ENCODE measurements at places on chromosomes 5 and 9. TPM values are rescaled to one million over a fixed set of nuclear protein-coding genes. Genes with fewer than 3 reads are reported as not detected.

Gene TNFSF15
- 0.06 TPM for total RNA-seq

Gene HSDL2
- 24.0 TPM for total RNA-seq

Gene GRIN1
- total RNA-seq: 1.5 TPM

Gene GADD45G
- 66.1 TPM for total RNA-seq

Gene LIFR
- total RNA-seq: 49.9 TPM

Gene CDH6
- 0.87 TPM for total RNA-seq

Gene IFNB1
- not detected for total RNA-seq

Gene OR13C5
- total RNA-seq: not detected

Gene RNF145
- 40.4 TPM for total RNA-seq

Gene NEK6
- total RNA-seq: 11.5 TPM

Gene TMEFF1
- total RNA-seq: 5.9 TPM

Gene IL9
- not detected for total RNA-seq

DNA sequence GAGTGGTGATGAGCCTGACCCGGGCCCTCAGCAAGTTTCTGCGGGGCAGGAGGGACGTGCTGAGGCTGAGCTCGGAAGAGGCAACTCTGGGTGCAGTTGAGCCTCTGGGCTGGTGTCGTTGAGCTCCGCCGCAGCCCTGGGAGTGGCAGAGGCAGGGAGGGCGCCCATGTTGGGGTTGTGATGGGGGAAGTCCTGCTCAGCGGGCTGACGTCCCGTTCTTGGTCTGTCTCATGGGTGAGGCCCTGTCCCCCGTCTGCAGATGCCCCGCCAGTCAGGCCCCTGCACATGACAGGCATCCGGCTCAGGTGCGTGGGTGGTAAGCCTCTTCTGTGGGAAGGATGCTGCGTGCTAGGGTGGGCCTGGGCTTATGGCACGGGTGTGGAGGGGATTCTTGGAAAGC, 64.3 kb downstream of the RXRA start:
- no peak for DNase-seq
- H3K36me3 ChIP-seq: no peaks in the 10 kb centered on the region
- H3K27ac ChIP-seq: no peak overlapping the region
- H3K4me3 ChIP-seq: no peak overlapping the region
- no peaks in the 10 kb centered on the region for H3K27me3 ChIP-seq

GRCh38 chr5:143499480-143500114, 96.1 kb upstream of the NR3C1 start:
- H3K4me1 ChIP-seq: peaks cover 5% of the 10 kb centered on the region
- no peak overlapping the region for H3K27ac ChIP-seq
- no peaks in the 10 kb centered on the region for H3K36me3 ChIP-seq
- no peak for DNase-seq
- no peak overlapping the region for H3K4me3 ChIP-seq

DNA sequence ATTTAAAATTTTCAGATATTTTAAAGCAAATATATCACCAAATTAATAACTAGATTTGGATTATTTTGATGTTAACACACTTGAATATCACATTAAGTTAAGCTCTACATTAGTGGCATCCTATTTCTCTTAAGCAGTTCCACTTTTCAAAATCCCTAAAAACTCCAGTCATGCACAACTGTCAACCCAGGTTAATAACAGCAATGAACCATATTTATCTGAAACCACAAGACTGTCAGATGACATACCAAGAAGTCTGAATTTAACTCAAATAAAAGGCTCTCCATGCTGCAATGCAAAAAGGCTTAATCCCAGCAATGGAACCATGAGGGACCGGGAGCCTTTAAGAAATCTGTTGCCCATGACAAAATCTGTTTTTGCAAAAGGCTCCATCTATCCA, 27.5 kb downstream of the FNIP1 start:
- DNase-seq: no peak
- H3K36me3 ChIP-seq: no peaks in the 10 kb centered on the region
- no peak overlapping the region for H3K4me3 ChIP-seq
- H3K4me1 ChIP-seq: peaks cover 8% of the 10 kb centered on the region

- H3K27ac ChIP-seq: no peak overlapping the region
- H3K36me3 ChIP-seq: no peaks in the 10 kb centered on the region
- no peak for DNase-seq
- H3K4me1 ChIP-seq: no peaks in the 10 kb centered on the region
- no peaks in the 10 kb centered on the region for H3K27me3 ChIP-seq
Observed at GRCh38 chr9:68458918-68459317, 81.8 kb downstream of the TMEM252 start.

- no peaks in the 10 kb centered on the region for H3K4me1 ChIP-seq
- no peaks in the 10 kb centered on the region for H3K27me3 ChIP-seq
- no peaks in the 10 kb centered on the region for H3K36me3 ChIP-seq
- H3K4me3 ChIP-seq: no peak overlapping the region
- no peak overlapping the region for H3K27ac ChIP-seq
Observed at GRCh38 chr5:179307013-179307800, 38.1 kb downstream of the ADAMTS2 start.

GRCh38 chr5:52854301-52854700, 66.6 kb downstream of the ITGA1 start:
- H3K36me3 ChIP-seq: no peaks in the 10 kb centered on the region
- H3K27ac ChIP-seq: no peak overlapping the region
- no peaks in the 10 kb centered on the region for H3K4me1 ChIP-seq
- no peak for DNase-seq
- no peak overlapping the region for H3K4me3 ChIP-seq

DNA sequence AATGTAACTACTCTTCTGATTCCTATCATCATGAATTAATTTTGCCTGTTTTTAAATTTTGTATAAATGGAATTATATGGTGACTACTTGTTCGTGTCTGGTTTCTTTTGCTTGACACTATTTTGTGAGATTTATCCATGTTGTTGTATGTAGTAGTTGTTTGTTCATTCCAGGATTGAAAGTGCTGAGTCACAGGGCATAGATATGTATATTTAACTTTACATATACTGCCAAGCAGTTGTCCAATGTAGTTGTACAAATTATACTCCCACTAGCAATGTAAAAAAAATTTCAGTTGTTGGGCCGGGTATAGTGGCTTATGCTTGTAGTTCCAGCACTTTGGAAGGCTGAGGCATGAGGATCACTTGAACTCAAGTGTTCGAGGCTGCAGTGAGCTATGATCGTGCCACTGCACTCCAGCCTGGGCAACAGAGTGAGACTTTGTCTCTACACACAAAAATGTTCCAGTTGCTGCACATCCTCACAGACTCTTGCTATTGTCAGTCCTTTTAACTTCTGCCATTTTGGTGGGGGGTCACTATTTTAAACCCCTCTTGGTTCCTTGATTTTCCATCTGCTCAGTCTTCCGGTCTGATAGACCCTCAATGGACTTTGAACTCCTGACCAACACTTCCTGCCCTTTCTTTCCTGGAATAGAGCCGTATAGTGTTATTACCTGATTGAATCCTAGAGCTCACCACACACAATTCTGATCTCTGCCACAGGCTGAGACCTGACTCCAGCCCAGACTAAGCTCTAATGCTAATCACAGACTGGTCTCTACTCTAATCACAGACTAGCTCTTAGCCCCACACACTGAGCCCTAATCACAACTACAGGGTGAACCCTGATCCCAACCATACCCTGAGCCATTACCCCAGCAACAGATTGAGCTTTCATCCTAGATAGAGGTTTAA, 69.3 kb upstream of the MELK start:
- no peak for DNase-seq
- H3K27ac ChIP-seq: no peak overlapping the region
- no peaks in the 10 kb centered on the region for H3K27me3 ChIP-seq
- H3K4me3 ChIP-seq: no peak overlapping the region
- H3K4me1 ChIP-seq: no peaks in the 10 kb centered on the region

DNA sequence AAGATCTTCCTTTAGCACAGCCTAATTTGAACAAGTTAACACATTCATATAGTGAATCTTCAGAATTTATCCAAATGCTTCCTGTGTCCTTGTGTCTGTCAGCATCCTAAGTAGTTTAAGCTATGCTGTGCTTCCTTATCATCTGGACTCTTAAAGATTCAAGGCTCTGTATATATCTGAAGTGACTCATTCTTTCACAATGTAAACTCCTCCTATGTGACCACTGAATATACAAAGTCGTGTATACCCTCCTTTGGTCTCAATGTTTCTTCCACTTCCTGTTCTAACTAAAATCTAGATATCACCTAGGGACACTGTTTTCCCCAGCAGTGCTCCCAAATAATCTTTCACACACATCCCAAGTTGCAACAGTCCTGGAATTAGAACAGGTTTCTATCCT, 935.7 kb upstream of the NUDT12 start:
- no peaks in the 10 kb centered on the region for H3K27me3 ChIP-seq
- H3K27ac ChIP-seq: no peak overlapping the region
- no peaks in the 10 kb centered on the region for H3K36me3 ChIP-seq
- no peaks in the 10 kb centered on the region for H3K4me1 ChIP-seq
- no peak for DNase-seq
- no peak overlapping the region for H3K4me3 ChIP-seq

GRCh38 chr5:127451096-127451495, 66.3 kb upstream of the PRRC1 start:
- H3K4me1 ChIP-seq: no peaks in the 10 kb centered on the region
- H3K4me3 ChIP-seq: no peak overlapping the region
- H3K36me3 ChIP-seq: no peaks in the 10 kb centered on the region
- no peak for DNase-seq

DNA sequence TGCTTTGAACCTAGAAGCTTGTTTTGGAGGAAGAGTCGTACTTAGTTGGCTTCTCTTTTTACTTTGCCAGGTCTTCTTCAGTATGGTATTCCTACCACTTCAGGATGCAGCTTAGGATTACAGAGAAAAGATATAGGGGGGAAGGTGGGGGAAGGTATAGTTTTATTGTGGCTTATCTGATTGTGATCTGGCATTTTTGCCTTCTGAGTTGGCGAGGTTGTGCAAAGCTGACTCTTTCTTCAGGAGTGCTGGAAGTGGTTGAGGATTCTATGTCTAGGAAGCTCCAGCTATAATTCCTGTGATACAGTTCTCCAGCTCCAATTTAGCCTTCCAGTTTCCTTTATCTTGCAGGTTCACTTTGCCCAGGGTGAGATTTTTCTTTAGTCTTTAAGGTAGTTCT, 7.0 kb downstream of the CDC42SE2 start:
- no peaks in the 10 kb centered on the region for H3K27me3 ChIP-seq
- no peak overlapping the region for H3K27ac ChIP-seq
- no peaks in the 10 kb centered on the region for H3K4me1 ChIP-seq
- H3K4me3 ChIP-seq: no peak overlapping the region

DNA sequence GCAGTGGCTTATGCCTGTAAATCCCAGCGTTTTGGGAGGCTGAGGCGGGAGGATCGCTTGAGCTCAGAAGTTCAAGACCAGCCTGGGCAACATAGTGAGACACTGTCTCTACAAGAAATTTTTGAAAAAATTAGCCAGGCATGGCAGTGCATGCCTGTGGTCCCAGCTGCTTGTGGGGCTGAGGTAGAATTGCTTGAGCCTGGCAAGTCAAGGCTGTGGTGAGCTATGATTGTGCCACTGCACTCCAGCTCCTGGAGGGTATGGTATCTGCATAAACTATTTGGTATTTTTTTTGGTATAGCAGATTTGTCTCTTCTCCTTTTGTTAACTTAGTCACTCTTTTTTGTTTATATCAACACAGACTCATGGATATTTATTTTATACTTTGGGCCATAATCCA, 61.5 kb upstream of the TEX48 start:
- H3K27ac ChIP-seq: no peak overlapping the region
- DNase-seq: no peak
- no peaks in the 10 kb centered on the region for H3K27me3 ChIP-seq
- H3K4me3 ChIP-seq: no peak overlapping the region

DNA sequence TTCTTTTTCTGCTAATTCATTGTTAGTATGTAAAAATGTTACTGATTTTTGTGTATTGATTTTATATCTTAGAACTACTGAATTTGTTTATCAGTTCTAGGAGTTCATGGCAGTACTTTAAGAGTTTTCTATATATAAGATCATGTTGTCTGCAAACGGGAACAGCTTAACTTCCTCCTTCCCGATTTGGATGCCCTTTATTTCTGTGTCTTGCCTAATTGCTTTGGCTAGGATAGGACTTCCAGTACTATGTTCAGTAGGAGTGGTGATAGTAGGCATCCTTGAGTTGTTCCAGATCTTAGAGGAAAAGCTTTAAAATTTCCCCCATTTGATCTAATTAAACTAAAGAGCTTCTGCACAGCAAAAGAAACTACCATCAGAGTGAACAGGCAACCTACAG, 20.1 kb downstream of the RCL1 start:
- no peaks in the 10 kb centered on the region for H3K4me1 ChIP-seq
- no peak overlapping the region for H3K27ac ChIP-seq
- no peak overlapping the region for H3K4me3 ChIP-seq
- no peaks in the 10 kb centered on the region for H3K36me3 ChIP-seq
- DNase-seq: no peak
- no peaks in the 10 kb centered on the region for H3K27me3 ChIP-seq

Data from testis (tissue), 5 donors.